ENCODE measurements at places on chromosomes 4 and X.

DNA sequence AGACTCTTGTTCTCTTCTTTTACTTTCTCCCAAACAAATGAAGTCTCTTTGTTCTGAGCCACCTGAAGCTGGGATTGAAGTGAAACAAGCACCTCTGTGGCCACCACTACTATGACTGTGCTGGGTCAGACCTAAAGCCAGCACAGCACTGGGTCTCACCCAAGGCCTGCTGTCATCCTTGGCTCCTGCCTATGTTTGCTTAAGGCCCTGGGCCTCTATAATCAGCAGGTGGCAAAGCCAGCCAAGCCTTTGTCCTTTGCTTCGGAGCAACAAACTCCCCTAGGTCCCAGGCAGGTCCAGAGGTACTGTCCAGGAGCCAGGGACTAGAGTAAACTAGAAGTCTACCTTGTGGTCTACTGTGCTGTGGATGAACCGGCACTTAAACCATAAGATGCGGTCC is 220.6 kb upstream of the ARSJ start:
- no peak for DNase-seq

GRCh38 chr4:4446434-4446833 is 59.5 kb downstream of the NSG1 start:
- DNase-seq, result peak; percentile 13

DNA sequence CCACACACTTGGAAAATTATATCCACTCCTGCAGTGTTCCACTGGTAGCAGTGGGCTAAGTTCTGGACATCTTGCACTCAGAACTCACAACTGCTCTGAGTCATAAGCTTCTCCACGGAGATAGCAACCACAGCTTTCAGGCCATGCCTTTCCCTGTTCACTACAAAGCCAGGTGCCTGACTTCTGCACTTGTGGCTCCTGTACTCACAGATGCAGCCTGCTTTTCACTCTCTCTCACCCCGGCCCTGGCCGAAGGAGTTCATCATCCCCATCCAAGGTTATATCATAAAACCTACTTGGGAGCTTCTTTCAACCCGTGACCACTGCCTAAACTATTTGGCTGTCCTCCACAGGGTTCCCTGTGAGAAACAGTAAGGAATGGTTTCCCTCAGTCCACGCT is 999.4 kb downstream of the GLUD2 start:
- no peak for DNase-seq

GRCh38 chr4:118265312-118266144 is 87.3 kb downstream of the PRSS12 start:
- peak; percentile 61 for DNase-seq

DNA sequence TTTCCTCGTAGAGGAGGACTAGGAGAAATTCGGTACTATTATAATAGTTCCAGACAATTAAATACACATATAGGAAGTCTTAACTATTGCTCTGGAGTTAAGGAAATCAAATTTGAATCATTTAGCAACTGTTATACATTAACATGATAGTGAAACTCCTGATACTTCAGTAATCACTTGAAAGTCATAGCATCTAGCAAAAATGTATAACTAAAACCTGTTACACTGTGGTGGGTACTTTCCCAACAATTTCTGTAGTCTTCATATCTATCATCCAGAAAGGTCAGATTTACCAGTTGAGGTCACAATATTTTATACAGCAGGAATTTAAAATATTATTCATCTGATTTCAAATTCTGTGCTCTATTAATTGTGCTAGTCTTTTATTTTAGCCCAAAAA is 669.6 kb upstream of the PCDH10 start:
- no peak for DNase-seq

GRCh38 chr4:155953151-155954117 is at the start of gene CTSO:
Gene CTSO (minus strand): TSS chr4:155953866. CDS start chr4:155953847, 19 bp downstream.
- DNase-seq, result peak; percentile 81

GRCh38 chrX:55907968-55908607 is 190.5 kb downstream of the RRAGB start:
- peak; percentile 66 for DNase-seq

- no peak for DNase-seq
These were observed 4.5 kb downstream of the DCHS2 start for GRCh38 chr4:154487145-154487544.

DNA sequence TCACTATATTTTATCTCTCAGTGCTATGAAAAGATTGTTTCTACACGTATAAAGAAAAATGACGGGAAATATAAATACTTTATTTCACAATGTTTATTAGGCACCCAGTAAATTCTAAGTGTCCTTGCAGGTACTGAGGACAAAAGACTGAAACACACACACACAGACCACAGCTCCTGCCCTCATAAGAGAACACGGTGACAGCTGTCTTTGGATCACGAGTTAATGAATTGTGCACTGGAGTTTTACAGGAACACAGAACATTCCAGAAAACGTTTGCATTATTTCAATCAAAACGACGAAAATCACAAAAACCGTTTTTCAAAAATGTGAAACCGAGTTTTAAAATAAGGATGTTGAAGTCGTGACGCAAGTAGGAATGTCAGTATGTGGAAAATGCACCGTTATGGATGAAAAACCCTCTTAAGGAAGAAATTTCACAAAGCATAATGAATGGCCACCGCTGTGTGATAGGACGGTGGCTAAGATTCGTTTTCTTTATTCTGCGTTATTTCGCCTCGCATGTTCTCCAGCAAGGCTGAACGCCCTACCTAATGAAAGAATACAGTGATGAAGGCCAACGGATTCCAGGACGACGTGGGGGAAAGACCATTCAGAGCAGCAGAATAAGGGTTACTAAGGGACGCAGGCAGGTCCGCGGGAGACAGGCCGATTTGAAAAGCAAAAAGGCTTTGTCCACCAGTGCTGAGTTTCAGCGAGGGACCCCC is 24.2 kb downstream of the FAM156A start:
- no peak for DNase-seq

DNA sequence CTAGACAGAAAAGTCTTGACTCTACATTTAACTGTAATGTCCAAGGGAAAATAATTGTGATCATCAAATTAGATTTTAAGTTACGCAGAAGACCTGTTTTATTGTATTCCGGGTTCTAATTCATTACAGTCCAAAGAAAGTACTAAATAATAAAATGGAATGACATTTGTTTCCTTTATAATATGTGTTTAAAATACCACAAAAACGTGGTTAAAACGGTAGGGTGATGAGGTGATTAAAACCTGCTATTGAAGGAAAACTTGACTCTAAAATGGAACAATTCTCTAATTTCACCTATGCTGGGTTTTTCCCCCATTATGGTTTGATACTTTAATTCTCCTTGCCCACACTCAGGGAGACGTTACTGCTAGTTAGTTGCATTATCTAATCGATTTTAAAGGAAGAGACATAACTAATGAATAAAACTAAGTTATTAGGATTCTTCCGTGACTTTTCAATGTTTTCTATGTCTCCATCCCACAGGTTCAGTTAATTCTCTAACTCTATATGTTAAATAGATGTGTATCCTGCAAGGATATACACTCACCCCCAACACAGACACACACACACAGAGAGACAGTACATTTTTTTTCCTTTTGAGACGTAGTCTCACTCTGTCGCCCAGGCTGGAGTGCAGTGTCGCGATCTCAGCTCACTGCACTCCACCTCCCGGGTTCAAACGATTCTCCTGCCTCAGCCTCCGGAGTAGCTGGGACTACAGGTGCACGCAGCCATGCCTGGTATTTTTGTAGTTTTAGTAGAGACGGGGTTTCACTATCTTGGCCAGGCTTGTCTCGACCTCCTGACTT is 80.8 kb downstream of the GK start:
- DNase-seq, result no peak

DNA sequence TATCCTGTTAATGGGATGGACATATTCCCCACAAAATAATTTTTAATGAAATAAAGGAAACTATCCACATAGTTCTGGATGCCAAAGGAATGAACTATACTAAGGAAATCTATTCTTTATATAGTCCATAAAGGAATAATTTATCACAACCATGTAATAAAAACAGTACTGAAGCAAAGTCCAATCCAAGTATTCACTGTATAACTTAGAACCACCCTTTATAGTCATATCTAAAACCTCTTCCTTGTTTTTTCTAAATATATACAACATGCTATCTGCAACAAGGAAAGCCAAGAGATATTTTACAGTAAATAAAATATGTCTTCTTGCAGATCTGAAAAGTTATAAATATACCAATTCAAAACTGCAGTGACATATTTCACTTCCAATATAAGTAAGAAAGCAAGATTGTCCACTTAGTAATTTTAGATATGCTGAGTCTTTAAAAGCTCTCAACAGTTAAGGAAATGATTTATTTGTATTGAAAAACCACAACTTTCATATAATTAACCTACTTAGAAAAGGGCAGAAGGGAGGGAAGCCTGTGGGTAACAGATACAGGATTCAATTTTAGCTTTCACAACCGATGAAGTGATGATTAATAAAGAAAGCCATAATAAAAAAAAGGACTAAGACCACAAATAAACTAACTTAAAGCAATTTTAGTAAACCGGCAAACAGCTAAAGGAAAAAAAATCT is 8.0 kb downstream of the NR3C2 start:
- DNase-seq, result no peak

DNA sequence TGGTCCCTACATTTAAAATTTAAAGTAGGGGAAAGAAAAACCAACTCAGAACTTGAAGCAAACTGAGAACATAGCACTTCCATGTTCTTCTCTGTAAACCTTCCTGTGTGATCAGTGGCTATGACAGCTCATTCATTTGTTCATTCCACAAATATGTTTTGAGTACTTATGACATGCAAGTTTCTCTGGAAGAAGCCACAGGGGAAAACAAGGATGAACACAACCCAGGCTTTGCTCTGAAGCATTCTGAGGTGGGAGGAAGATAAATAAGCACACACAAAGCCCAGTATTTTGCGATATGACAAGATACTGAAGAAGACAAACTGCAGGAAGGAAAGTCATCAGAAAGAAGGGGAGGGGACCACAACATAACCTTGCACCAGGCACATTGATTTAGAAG is 96.4 kb downstream of the CHIC2 start:
- DNase-seq, result no peak

GRCh38 chr4:7970361-7970946 is 30.8 kb upstream of the AFAP1 start:
- no peak for DNase-seq

DNA sequence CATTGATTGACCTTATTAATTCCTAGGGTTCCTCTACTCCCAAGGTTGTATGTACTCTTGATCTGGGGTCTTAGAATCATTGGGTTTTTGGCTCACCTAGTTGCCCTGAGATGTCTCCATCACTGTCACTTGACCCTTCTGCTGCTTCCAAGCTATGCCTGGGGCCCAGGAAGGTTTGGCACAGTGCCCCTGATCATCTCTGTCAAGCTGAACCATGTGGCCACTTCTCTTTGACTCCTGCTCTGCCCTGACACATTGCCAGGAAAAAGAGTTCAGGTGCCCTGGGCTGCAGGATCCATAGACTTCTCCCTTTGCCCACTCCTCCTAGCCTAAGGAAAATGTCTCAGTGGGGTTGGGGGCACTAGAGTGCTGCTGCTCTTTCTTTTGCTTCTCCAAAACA is 3.9 kb upstream of the CHST7 start:
- no peak for DNase-seq

DNA sequence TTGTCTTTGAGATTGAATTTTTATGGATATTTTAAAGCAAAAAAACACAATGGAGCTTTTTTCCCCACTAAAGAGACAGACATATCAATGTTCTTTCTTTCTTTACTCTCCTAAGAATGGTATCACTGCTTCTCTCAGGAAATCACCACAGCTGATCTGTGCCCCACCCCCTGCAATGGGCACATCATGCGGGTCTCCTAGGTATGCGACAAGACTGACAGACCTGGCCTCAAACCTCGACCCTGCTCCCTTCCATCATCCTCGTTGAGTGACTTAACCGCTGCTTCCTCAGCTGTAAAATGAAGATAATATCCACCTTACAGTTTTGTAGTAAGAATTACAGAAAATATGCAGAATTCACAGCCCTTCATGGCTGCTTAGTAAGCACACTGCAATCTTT is 58.3 kb downstream of the LEF1 start:
- no peak for DNase-seq

DNA sequence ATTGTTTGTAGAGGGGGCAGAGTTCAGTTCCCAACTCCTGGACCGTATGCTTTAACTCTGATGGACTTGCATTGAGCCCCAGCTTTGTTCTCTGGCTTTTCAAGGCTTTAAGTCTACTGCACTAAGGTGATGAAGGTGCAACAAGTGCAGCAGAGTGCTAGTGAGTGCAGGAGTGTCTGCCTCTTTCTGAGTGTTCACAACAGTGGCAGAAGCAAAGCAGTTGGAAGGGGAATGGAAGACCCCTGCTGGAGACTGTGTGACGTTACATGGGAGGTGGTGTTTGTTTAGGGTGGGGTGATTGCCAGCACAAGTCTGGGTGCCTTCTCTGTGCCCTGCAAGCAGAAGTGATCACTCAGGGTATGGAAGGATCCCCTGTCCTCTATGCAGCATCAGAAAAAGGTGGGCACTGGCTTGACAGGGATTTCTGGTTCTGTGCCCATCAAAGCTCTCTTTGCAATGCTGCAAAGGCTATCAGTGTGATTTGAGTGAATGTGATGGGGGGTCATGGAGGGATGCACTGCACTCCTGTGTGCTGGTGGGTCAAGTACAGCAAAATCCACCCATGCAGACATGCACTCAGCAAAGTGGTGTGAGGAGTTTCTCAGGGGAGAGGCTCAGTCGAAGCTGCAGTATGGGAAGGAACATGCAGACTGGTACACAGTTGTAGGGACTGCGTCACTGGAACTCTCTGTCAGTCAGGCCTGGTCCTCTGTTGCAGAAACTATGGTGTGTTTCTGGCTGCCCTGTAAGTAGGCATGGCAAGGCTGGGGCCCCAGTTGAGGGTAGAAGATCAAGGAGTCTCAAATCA is 70.9 kb upstream of the UGT2B7 start:
- peak; percentile 36 for DNase-seq

DNA sequence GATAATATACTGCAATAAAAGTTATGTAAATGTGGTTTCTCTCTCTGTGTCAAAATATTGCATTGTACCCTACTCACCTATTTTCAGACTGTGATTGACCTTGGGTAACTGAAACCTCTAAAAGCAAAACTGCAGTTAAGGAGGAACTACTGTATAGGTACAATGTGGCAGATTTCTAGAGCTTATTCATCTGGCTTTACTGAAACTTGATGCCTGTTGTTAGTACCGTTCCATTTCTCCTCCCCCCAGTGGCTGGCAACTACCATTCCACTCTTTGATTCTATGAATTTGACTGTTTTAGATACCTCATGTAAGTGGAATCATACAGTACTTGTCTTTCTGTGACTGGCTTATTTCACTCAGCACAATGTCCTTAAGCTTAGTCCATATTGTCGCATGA is 61.9 kb downstream of the HOPX start:
- DNase-seq, result no peak

- no peak for DNase-seq
These were observed 482.1 kb upstream of the CPEB2 start for GRCh38 chr4:14520171-14520570.

- DNase-seq, result no peak
These were observed 7.6 kb downstream of the TRAM1L1 start for GRCh38 chr4:117077760-117078159.
